Germinal center (tissue), 1 donor: ENCODE measurements at places on chromosomes 5 and 9.

DNA sequence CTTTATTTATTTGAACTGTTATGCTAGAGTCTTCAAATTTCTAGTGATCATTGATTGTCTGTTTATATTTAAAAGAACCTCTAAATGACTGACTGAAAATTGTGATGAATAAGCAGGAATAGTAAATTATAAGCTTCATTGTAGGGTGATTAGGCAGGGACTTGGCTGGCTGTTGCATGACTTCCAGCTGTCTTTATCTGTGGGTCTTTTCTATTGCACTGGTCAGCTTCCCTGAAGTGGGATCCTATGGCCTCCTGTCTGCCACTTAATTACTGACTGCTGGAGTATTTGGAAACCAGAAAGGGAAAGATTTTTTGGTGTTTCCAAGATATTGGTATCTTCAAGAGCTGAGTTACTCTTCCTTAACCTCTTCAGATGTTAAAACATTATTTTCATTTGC, 123.0 kb upstream of the CCNH start:
- DNase-seq = no peak

DNA sequence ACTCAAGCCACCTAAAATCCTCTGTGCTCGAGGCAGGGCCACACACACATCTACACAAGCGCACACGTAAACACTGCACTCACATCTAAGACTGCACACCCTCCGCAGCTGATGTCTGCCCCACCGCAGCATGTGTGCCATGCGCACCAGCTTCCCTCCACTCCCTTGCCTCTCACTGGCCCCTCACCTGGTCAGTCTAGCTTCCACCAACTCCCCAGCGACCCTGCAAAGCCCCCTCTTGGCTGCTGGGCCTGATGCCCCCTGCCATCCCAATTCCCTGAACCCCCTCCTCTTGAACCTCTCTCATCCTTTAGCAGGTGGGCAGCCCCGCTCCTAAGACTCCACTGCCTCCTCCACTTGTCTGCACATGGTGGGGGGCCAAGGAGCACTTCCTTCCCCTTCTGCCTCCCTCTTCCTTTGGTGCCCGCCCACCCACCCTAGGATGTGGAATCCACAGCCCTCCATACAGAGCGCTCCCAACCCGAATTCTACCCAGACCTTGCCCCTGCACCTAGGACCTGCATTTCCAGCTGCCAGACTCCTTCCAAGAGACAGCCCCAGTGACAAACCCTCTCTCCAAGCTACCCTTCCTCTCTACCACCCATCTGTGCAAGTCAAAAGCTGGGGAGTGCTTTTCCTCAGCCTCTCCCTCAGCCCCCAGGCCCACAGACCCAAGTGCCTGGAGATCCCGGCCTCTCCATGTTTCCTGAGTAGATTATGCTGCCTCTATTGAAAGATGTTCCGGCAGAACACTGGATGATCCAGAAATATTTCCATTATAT, 23.9 kb downstream of the ADAMTS2 start:
- DNase-seq = no peak

DNA sequence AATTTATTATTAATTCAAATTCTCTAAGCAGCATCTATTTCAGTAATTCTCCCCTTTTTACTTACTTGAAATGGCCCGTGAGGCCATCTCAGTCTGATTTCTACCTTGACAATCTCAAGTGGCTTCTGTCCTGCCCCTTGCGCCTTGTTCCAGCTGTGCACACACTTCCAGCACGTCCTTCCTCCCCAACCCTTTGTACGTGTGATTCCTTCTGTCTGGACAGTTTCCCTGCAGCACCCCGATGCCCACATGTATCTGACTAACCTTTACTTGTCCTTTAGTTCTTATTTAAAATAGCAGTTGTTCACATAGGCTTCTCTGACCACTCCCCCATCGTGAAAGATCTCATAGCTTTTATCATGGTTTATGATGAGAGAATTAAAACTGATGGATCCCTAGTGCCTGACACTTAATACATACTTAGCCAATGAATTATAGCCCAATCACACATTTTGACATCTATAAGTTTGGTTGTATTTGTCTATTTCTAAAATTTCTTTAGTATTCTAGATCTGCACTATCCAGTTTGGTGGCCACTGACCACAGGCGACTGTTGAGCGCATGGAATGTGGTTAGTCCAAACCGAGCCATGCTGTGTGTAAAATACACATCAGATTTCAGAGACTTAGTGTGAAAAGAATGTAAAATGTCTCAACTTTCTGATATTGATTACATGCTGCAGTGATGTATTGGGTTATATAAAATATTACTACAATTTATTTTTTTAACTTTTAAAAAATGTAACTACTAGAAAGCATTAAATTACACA, 14.3 kb downstream of the ZBTB34 start:
- no peak for DNase-seq

- DNase-seq = no peak
Measured at GRCh38 chr5:150519560-150519945, 11.6 kb downstream of the NDST1 start.

DNA sequence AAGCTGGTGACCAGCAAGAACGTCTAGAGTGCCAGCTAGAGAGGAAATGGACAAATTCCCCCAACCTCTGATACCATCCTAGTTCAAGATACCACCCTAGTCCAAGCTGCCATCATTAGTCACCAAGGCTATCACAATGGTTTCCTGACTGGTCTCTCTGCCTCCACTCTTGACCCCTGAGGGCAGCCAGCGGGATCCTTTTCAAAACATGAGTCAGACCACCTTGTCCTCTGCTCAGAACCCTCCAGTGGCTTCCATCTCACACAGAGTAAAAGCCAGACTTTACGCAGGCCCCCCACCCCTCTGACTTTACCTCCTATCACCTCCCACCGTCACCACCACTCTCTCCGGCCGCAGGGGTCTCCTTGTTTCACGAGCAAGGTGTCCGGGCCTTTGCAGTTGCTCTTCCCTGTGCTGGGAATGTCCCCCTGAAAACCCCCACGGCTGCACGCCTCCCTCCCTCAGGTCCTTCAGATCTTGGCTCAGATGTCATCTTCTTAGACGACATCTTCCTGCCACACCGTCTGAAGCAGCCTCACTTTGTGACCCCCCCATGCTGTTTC, 42.2 kb upstream of the FBXW11 start:
- DNase-seq = no peak

DNA sequence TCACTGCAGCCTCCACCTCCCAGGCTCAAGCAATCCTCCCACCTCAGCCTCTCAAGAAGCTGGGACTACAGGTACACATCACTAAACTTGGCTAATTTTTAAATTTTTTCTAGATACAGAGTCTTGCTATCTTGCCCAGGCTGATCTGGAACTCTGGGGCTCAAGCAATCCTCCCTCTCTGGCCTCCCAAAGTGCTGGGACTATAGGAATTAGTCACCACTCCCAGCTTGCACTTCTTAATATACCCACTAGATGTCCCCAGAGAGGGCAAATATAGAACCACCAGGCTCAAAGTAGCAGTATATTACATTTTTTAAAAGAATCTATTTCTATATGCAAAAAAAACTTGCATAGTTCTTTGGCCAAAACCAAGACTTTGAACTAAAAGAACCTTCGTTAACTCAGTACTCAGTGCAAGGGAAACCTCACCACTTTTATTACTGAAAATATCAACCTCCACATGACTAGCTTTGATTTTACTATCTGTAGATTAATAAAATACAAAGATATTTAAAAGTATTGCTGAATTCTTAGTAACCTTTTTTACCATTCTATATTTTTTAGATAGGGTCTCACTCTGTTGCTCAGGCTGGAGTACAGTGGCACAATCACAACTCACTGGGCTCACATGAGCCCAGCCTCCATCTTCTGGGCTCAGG, 25.8 kb upstream of the HSD17B3 start:
- DNase-seq = peak; percentile 45

- DNase-seq = no peak
Measured at GRCh38 chr5:44396312-44396711, 7.1 kb upstream of the FGF10 start.

- DNase-seq = no peak
Measured at GRCh38 chr5:128546658-128547281, 8.7 kb upstream of the FBN2 start.

DNA sequence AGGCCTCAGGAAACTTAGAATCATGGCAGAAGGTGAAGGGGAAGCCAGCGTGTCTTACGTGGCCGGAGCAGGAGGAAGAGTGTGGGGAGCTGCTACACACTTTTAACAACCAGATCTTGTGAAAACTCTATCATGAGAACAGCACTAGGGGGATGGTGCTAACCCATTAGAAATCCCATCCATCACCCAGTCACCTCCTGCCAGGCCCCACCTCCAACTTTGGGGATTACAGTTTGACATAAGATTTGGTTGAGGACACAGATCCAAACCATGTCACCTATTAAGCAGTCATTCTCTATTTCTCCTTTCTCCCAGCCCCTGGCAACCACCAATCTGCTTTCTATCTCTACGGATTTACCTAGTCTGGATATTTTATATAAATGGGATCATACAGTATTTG, 26.9 kb downstream of the PBX3 start:
- DNase-seq = no peak

- peak; percentile 3 for DNase-seq
Measured at GRCh38 chr5:113663879-113664541, 150.5 kb downstream of the YTHDC2 start.

- no peak for DNase-seq
Measured at GRCh38 chr5:107300721-107301327, 369.9 kb downstream of the EFNA5 start.

GRCh38 chr5:4758550-4758949, 381.6 kb upstream of the ADAMTS16 start:
- no peak for DNase-seq

- no peak for DNase-seq
Measured at GRCh38 chr5:141374627-141375026, 936 bp downstream of the PCDHGA6 start.

GRCh38 chr5:143557061-143557818, 153.8 kb upstream of the NR3C1 start:
- DNase-seq = no peak

- no peak for DNase-seq
Measured at GRCh38 chr5:112333331-112333781, 85.7 kb downstream of the EPB41L4A start.

DNA sequence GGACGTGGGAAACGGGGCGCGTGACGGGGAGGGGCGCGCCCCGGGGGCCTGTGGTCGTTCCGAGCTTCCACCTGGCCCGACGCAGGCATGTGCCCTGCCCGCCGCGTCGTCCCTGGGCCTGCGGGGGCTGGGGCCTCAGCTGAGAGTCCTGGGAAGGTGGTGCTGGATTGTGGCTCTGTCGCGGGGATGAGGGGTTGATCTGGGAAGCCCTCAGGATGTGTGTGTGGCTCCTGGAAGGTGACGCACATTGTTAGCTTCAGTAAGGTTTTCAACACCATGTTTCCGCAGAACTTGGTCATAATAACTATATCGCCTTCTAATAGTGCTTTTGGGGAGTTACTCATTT, 589.1 kb downstream of the MTRR start:
- DNase-seq = no peak

DNA sequence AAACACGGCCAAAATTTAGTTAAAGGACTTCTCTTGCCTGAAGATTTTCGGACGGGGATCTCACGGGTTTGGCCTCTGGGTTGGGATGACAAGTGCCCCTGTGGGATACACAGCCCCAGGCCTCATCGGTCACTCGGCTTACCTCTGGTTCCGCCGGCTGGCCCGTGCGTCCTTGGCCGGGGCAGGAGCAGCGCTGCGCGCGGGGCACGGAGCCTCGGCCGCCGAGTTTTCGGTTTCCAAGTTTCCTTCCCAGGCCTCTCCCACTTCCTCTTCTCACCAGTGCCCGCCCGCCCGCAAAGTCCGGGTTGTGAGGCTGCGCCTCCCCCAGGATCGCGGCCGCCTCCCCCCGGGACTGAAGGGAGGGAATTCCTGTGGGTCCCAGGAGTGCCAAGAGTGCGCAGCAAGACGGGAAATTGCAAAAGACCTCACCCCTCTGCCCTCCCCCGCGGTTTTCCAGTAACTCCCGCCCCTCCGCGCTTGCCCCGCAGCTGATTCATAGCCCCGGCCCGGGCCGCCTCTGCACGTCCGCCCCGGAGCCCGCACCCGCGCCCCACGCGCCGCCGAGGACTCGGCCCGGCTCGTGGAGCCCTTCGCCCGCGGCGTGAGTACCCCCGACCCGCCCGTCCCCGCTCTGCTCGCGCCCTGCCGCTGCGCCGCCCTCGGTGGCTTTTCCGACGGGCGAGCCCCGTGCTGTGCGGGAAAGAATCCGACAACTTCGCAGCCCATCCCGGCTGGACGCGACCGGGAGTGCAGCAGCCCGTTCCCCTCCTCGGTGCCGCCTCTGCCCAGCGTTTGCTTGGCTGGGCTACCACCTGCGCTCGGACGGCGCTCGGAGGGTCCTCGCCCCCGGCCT, at the start of gene OSMR:
Gene OSMR (plus strand): TSS at position 487 of the 853 bp plus-strand sequence. CDS start 23,033 bp downstream, outside the sequence.
- DNase-seq = peak; percentile 16

DNA sequence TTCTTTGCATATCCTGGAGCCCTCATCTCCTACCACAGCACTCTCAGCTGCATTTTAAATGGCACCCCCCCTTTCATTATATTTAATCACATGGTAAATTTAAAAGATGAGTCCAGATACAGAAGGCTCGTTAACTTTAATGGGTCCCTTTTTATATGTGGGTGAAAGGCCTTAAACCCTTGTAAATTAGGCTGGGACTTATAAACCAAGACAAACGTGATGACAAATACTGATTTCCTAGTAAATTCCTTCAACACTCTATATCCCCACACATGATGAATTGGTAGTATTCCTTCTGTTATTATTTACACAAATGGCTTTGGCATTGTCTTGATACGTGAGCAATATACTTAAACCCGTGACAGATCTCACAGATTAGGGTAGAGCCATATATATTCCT, 210.6 kb downstream of the CAAP1 start:
- DNase-seq = no peak

- DNase-seq = no peak
Measured at GRCh38 chr9:38046661-38047300, 22.2 kb downstream of the SHB start.

DNA sequence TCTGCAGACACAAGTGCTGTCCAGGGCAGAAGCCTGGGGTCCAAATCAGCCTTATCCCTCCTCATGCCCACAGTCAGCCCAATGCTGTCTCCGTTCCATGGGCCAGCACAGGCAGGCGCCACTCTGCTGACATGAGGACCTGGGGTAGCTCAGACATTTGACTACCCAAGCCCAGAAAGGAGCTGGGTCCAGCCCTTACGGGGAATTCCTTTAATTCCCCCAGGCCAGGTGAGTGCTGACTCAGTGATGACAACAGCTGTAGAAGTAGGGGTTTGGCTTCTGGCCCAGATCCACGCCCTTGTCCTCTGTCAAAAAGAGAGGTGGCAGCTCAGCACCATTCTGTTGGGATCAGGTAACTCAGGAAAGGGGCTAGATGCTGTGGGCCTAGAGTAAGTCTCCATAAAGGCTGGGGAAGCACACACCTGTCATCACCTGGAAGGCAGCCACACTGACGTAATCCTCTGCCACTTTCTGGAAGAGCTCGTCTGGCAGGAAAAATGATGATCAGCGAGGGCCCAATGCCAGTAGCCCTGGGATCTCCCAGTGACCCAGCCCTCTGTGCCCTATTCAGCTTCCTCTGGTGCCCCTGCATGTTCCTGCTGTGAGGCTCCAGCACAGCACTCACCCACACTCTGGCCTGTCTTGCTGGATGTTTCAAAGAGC, 1.9 kb downstream of the RAB24 start:
- DNase-seq = no peak

- DNase-seq = no peak
Measured at GRCh38 chr5:14186059-14186830, 43.1 kb downstream of the TRIO start.
